ENCODE measurements at places on chromosomes 3 and 15.

- no peak for DNase-seq
Observed at GRCh38 chr15:25235391-25235790, 203.4 kb downstream of the UBE3A start.

- DNase-seq: no peak
Observed at GRCh38 chr3:69698728-69699127, 40.5 kb upstream of the MITF start.

DNA sequence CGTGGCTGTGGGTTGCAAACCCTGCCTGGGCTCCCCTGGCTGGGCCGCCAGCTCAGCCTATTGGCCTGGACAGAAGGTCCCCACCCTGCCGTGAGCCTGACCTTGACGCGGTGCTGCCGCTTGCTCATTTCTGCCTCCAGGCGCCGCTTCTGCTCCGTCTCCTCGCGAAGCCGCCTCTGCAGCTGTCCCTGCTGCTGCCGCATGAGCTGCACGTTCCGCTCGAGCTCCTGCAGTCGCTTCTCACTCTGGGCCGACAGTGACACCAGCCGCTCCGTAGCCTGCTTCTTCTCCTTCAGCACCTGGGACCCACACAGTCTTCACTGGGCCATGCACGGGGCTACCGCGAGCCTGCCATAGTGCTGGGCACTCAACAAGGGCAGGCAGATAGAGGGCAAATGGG, 21.7 kb downstream of the KIF7 start:
- DNase-seq: no peak

GRCh38 chr3:21328711-21329390, 422.2 kb downstream of the ZNF385D start:
- DNase-seq: no peak

DNA sequence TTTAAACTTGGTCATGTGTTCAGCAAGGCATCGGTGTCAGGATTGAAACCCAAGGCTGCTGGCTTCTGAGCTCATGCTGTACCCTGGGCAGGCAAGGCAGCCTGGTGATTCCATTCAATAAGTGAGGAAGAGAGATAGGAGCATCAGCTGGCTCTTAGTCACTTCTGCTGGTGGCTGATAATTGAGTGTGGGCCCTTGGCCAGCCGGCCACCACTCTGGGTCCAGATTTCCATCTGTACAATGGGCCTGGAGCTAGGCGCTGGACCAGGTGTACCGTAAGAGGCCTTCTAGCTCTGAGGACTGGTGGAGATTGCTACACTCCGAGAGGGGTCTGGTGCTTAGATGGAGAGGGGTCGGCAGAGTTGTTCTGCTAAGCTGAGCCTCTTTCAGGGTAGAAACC, 4.3 kb downstream of the CD276 start:
- DNase-seq: no peak

DNA sequence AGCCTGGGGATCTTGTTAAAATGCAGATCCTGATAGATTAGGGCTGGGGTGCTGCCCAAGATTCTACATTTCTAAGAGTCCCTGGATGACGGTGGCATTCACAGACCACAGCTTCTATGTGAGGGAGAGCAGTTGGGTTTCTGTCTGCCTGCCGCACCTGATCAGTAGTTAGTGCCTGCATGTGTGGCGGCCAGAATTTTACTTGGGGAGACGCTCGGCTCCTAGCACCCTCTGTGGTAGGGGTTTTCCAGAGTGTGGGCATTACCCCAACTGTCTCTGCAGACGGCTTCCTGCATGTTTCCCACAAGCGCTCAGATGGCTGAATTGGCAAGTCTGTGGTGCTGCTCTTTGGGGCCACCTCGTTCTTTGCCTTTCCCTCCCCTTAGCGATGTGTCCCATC, 8.3 kb downstream of the GHRL start:
- DNase-seq: no peak

DNA sequence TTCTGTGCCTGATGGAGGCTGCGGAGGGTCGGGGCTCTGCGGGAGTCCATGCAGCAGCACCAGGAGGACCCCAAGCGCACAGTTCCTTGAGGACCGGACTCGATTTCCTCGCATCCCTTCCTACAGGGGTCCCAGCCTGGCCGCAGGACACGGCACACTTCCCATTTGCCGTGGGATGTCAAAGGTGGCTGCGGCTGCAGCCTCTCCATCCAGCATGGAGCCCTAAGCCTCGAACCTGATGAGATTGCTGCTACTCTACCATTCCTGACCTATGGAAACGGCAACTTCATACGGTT, 40.6 kb downstream of the RGMA start:
- DNase-seq: no peak

- DNase-seq: no peak
Observed at GRCh38 chr15:89109238-89109637, 21.0 kb downstream of the ABHD2 start.

- no peak for DNase-seq
Observed at GRCh38 chr15:48367483-48367882, 36.3 kb downstream of the DUT start.

GRCh38 chr3:143155756-143156155, 36.2 kb downstream of the CHST2 start:
- no peak for DNase-seq

GRCh38 chr3:177427540-177427939, 230.3 kb upstream of the TBL1XR1 start:
- no peak for DNase-seq

DNA sequence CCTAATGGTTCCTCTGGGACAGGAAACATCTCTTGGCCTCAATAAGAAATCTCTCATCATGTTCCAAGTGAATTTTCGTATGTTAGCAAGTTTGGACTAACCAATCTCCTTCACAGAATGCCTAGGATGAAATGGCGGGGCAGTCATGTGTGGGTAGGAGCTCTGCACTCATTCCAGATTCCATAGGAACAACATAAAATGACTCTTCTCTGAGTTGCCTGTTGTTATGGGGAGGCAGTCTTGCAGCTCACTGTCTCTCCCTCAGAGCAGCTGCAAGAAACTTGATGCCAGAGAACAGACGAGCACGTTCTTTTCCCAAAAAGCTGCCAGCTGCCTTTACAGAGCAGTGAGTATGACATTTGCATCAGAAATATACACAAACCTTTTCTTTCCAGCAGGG, 34.1 kb downstream of the SPATA12 start:
- DNase-seq: no peak

GRCh38 chr3:42235532-42235931, 30.5 kb downstream of the CCK start:
- no peak for DNase-seq

DNA sequence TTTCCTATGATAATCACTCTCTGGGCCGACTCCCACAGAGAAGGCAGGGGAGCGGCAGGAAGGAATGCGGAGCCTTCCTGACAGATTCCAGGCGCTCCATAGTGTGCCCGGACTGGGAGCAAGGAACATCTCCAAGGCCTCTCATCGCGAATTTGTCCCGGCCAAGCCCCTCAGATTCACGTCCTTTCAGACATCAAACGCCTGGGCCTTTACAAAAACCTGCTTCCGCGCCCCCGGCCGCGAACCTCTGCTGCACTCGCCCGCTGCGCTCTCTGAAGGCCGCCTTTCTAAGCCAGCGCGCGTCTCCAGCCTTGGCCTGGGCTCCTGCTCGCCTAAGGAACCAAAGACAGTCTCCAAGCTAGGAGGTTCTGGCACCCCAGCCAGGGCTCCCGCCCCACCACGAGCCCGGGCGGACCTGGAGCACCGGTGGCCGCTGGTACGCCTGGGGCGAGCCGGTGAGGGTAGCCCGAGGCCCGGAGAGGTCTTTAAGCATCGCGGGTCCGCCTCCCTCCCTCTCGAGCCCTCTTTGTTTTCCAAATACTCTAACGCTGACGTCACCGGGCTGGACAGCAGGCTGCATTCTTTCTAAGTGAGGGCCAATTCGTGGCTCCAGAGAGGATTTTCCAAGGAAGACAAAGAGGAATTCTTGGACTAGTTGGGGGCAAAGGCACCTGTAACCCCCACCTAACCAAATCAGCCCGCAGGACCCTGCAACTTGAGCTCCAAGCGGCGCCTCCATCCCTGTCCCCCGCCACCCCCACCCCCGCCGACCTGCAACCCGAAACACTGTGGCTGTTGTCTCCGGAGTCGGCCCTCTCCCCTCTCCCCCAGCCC, 759 bp downstream of the AMOTL2 start:
- peak; percentile 91 for DNase-seq

DNA sequence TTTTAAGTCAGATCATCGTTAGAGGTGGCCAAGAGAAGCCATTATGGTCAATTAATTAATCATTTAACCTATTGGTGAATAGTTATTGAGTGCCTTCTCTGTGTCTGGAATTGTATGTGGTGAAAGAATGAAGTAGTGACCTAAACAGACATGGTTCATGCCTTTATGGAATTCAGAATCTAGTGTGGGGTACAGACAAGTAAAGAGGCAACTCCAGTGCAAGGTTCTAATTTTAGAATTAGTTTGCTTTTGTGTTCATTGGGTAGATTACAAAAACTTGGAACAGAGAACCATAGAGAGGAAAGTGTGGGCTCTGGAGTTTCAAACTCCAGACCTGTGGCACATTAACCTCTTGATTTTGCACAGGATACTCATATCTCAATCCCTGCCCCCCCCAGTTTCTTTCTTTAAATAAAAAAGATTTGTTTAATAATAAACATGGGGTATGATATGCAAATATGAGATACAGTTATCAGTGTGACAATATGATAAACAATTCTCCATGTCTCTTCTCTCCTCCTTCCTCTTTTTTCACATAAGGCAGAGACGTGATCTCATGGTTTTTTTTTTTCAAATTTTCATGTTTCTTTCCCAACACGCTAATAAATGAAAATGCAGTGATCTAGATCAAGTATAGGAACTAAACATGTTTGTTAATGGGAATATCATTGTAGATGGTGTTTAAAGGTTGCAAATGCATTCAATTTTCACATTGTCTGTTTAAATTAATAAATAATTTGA, 117.9 kb downstream of the MITF start:
- DNase-seq: no peak

DNA sequence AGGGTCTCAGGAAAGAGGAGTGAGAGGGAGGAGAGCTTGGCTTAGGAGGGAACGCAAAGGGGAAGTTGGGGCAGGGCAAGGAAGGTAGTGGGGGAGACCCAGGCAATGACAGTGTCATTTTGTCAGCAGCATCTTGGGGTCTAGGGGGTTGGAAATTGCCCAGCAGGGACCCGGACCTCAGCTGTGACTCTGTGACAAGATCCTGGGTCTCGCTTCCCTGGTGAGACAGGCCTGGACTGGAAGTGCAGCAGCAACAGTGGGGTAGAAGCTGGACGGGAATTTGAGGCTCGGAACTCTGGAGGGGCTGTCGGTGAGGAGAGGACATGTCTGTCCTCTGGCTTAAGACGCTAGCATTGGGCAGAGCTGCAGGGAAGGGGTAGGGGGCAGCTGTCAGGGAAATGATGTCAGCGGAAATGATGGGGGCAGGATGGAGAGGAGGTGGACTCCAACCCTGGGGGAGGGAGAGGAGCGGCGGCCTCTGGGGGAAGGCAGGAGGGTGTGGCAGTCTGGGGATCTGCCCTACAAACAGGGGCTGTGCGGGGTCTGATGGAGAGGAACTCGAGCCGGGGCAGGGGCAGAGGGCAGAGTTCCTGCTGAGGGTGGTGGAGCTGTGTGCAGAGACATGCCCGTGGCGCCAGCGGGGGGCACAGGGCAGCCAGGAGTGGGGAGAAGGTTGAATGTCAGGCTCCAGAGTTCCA, 12.3 kb downstream of the ANPEP start:
- DNase-seq: no peak

DNA sequence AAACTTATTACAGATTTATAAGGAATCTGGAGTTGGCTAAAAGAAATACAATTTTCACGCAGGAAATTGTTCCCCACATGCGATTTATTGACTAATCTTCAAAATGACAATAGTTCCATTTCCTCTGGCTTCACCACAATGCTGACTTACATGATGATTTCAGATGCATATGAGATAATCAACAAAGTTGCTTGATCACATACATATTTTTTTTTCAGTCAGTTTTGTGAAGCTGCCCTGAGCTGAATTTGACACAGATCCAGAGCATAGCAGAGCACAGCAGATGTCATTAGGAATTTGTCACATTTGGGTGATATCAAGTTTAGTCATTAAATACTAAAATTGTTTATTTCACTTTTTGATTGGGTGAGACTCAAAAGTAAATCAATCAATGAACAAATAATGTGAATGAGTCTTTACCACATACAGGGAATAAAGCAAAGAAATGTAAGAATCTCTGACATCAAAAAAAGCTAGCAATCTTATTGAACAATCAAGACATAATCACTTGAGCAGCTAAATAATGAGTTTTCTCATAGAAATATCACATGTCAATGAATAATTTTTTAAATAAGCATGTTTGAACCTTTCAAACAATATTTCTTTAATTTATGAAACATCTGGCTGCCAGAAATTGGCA, 18.3 kb downstream of the CPB1 start:
- no peak for DNase-seq

- no peak for DNase-seq
Observed at GRCh38 chr15:28873006-28873405, 12.8 kb upstream of the APBA2 start.

DNA sequence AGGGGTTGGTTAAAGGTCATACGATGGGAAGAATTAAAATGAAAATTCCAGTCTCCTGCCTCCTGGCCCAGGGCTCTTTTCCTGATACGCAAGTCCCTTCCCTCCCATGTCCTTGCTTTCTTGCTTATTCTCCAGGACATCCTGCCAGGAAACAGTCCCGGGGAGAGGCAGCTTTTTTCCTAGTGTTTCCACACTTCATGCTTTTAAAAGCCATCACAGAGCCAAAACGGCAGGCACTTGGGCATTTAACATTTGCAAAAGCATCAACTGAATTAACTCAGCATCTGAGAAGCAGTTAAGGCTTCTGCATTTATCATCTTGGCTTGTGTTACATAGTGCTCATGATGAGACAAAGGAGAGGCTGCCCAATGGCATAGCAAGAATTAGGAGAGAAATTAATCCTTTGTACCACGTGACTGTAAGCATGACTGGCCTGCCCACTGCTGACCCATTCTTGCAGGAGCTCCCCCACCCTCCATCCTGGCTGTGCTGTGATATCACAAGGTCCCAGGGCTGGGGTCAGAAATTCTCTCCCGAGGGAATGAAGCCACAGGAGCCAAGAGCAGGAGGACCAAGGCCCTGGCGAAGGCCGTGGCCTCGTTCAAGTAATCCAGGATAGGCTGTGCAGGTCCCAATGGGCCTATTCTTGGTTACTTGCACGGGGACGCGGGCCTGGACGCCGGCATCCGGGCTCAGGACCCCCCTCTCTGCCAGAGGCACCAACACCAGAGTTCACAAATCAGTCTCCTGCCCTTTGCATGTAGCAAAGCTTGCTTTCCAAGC, 21.6 kb upstream of the VILL start:
- no peak for DNase-seq

Data from tibial nerve (tissue), 4 donors.